GM10248 (cell line): ENCODE measurements at places on chromosomes 12 and 14.

DNA sequence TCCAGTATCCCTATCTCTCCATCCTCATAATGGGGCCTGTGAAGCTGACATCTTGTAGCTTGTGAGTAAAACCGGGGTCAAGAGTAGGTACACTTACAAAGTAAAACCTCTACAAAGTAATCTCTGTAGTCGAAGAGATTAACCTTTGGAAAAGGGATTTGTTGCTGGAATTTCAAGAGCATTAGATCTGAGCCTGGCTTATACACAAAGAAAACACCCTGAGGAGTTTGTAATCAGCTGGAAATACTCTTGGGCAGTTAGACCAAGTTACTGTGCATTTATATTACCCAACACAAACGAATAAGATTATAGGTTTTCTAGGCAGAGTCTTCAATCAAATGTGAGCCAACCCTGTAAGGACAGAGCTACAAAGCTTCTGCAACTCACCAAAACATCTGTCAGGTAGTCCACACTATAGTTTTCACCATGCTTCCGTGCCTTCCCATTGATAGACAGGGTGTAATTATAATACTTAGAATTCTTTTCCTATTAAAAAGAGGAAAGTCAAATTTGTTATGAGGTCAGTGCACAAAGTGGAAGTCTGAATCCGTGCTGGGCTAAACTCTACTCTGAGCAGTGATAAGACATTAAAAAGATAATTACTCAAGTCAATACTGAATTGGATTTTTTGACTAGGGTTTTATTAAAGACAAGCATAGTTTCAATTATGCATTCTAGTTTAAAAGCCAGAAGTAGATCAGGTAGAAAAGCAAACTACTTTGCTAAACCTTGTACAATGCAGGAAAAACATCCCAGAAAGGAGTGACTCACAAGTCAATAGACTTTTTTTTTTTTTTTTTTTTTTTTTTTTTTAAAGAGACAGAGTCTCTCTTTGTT is 14.6 kb downstream of the GNS start:
- no peak for DNase-seq

GRCh38 chr14:42057111-42057510 is 450.4 kb downstream of the LRFN5 start:
- no peak for DNase-seq

GRCh38 chr14:75198291-75198933 is 22.0 kb upstream of the TMED10 start:
- DNase-seq: no peak

DNA sequence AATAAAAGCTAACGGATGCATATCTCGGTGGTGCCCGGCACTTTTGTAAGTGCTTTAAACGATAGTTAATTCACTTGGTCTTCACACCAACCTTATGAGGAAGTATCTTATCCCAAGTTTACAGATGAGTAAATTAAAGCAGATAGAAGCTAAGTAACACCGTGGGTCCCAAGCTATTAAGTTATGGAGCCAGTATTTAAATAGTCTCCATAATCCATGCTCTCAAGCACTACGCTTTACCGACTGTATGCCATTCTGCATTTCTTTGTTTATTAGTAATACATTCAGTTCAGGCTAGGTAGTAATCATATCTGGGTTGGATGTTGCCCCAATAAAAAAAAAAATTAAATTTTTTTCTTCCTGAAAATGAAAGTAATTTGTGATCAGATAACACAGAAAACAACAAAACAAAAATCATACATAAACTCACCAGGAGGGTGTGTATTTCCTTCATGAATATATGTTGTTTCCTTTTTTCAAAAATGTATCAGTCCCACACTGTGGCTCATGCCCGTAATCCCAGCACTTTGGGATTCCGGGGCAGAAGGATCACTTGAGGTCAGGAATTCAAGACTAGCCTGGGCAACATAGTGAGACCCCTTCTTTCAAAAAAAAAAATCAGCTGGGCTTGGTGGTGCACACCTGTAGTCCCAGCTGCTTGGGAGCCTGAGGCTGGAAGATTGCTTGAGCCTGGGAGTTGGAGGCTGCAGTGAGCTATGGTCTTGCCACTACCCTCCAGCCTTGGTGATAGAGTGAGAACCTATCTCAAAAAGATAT is 1.4 kb upstream of the M6PR start:
- no peak for DNase-seq

- no peak for DNase-seq
Observed at GRCh38 chr12:110750784-110751461, 8.2 kb upstream of the PPP1CC start.

- peak; percentile 17 for DNase-seq
Observed at GRCh38 chr14:59919570-59920377, at the start of gene LRRC9. TSS of gene LRRC9 (plus strand) at chr14:59920144.

DNA sequence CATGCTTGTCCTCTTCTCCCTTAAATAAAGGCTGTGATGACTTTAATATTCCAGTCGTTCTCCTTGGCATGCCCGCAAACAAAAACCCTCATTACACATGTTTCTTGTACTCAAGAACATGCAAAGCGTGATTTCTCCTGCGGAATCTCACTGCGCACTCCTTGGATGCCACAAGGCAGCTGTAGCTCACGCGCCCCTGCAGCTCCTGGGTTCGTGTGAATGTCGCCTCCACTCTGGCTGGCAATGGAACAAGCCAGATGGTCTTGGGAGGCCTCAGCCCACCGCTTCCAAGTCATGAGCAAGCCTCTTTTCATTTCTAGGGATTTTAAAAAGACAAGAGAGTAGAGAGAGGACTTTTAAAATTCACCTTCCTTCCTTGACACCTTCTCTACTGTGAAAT is 403.8 kb downstream of the PCNX1 start:
- no peak for DNase-seq

DNA sequence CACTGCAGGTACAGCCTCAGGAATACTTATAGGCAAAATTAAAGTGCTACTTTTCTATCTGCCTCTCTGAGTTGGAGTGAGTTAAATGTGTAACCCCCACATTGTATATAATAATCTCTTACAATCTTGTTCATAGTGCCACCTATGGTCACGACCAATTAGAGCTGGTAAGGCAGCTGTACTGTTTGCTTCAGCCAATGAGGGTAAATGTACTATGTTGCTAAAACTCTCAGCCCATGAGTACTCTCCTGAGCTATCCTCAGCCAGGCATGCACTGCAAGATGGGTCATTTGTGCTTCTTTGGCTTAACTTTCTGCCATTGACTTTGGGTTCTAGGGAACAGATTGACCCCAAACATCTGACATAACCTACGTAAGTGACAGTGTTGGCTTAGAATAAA is 15.0 kb upstream of the MDM2 start:
- peak; percentile 70 for DNase-seq

DNA sequence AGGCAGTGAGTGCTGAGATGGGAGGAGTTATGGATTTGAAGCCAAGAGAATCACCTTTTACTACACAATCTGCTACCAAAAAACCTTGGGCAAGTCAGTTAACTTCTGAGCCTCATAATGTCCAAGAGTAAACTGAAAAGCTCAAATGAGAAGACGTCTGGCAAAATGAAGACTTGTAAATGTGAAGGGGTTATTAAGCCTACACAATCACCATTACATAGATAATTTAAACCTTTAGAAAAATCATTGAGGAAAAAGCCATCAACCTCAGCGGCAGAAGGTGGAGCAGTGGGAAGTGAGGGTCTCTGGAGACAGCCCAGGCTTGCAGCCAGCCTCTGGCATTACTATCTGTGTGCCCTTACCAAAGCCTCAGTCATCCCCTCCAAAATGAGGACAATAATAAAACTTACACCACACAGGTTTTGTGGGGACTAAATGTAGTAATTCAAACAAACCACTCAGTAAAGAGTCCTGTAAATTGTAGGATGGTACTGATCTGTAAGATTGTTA is 50.5 kb upstream of the CCDC175 start:
- no peak for DNase-seq

GRCh38 chr12:71726548-71726947 is 28.1 kb upstream of the RAB21 start:
- no peak for DNase-seq
